ENCODE measurements at places on chromosomes 3 and 15. TPM values are rescaled to one million over a fixed set of nuclear protein-coding genes. Genes with fewer than 3 reads are reported as not detected.

The GOLGA6D gene
- total RNA-seq, result not detected

The TMED3 gene
- 102 TPM for total RNA-seq

GRCh38 chr15:89371228-89372044 is 36.8 kb upstream of the POLG start:
- no peak for DNase-seq

- DNase-seq, result no peak
Measured at GRCh38 chr15:62822228-62822627, 220.3 kb upstream of the TPM1 start.

- no peak for DNase-seq
Measured at GRCh38 chr3:141386611-141387111, 18.4 kb downstream of the ZBTB38 start.

- DNase-seq, result peak; percentile 74
Measured at GRCh38 chr3:43872901-43873300, 182.2 kb downstream of the ABHD5 start.

DNA sequence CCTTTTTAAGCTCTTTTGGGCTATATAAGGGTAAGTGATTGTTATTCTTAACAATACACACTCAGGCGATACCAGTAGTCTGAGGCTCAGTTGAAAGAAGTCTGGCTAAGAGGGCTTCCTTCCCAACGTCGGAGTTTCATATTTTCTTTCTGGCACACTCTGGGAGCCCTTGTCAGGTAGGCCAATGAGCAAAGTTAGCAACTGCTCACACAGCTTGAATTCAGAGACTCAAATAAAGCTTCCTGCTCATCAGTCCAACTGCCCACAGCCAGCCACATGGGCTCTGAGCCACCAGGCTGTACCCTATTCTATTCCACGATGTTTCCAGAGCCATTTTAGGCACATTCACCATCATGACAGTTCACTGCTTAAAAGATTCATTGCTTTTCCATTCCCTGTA is 155.1 kb upstream of the TBL1XR1 start:
- no peak for DNase-seq

DNA sequence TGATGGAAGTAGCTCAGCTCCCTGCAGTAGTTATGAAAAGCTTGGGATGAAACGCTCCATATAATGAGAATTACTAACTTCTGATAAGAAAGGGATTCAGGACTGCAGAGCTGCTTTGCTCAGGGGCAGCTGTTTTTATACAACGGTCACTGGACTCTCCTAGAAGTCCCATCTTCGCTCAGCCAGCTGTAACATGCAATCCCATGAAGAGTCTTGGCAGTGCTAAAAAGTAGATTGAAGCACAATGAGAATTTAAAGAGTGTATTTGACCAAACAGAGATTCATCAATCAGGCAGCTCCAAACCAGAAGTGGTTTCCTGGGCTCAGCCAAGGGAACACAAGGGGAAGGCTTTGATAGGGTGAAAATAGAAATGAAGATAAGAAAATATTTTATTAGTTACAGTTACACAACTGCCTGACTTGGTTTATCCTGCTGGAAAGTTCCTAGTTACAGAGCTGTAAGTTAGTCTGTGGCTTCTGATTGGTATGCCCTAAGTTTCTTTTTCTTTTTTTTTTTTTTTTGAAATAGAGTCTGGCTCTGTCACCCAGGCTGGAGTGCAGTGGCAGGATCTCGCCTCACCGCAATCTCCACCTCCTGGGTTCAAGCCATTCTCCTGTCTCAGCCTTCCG is 24.1 kb downstream of the SIDT1 start:
- DNase-seq, result no peak

DNA sequence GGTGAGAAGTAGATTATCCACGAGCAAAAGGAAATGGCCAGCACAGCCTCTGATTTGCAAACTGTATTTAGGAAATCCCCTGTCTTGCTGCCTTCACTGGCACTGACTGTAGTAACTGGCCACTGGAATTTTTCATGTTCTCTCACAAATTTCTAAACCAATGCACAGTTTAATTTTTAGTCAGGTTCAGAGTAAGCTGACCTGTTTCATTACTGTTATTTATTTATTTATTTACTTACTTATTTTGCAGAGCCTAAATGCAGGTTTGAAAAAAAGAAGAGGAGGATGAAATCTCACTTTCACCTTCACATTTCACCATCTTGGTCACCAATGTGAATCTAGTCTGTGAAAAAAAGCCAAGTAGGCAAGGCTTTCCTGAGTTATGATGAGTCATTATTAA is 291.0 kb downstream of the PLOD2 start:
- DNase-seq, result no peak

DNA sequence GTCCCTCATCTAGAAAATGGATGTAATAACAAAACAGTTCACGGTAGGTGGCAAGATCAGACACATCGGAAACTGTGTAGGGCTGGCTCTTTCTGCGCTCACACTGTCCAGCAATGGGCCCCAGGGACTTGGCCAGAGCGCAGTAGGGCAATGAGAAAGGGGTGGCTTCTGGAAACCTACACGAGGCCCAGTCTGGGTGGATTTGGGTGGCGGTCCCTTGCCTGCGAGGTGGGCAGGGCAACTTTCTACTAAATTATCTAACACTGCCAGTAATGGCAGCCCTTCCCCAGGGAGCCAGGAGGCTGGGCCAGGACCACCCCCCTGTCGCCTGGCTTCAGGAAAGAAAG is 2.1 kb upstream of the TNK2 start:
- no peak for DNase-seq

- no peak for DNase-seq
Measured at GRCh38 chr3:5757213-5757804, 569.8 kb downstream of the EDEM1 start.

DNA sequence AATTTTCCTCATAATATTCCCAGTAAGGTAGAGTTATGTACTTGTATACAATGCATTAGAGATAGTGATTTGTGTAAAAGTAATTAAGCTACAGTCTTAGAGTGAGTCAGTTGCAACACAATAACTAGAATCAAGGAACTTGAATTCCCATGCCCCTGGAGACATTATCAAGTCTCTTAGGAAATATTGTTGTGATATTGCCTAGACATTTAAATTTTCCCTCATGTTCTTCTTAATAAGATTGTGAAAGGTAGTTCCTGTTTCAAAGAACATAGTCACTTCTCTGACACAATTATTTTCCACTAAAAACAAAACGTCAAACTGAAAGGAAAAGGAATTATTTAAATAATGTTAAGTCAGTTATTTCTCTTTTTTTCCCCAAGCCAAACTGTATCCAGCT is 13.0 kb upstream of the ATP1B3 start:
- DNase-seq, result no peak

DNA sequence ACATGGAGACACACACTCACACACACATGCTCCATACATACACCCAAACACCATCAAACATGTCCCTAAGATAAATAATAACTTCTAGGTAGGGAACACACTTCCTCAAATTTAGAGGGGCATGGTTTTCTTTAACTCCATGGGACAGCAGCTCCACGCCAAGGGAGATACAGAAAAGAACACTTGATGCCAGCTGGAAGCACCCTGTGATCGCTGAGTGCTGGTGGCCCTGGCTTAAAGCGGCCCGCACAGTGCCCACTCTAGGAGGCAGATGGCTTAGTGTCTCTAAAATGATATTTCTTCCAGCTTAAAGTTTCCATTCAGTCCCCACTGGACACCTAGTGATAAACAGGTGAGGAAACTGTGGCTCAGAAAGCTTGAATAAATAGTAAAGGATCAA is 232.9 kb downstream of the UACA start:
- no peak for DNase-seq

DNA sequence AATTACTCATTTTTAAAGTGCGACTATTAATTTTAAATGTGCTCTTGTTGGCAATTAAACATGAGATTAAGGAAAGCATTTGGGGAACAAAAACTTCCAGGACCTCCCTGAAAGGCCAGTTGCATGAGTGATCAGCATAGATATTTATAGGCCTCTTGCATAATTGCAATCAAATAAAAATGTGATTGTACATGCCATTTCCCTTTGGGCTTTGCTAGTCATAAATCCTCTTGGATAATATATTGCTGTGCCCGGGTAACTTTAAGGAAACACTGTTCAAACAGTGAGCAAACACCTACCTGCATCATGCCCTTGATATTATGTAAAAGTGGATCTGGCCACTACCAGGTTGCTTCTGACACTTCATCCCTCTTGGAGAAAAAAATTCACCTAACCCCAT is 239.1 kb downstream of the MCTP2 start:
- DNase-seq, result no peak

Data from osteocyte (in vitro differentiated cells).